CD4-positive, alpha-beta T cell treated with Interleukin-2 at 100 ng/mL for 4 hours (primary cell): ENCODE measurements at places on chromosomes 16 and 17.

DNA sequence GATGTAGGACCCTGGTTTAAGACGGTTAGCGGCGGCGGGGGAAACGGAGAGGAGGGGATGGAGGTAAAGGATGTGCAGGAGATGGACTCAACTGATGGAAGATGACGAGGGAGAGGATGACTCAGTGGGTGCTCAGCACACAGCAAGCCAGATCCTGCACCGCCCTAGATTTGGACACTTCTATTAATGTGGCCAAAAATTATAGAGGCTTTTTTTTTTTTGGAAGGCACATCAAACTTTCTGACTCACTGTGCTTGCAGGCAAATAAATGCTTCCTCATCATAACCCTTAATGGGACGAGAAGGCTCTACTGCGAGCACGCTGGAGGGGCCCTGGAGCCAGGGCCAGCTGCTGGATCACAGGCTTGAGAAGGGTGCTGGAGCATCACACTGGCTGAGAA, 36.0 kb downstream of the RTN4RL1 start:
- no peak for DNase-seq

- no peak for DNase-seq
These were observed 12.7 kb downstream of the BPTF start for GRCh38 chr17:67837965-67838364.

GRCh38 chr16:65185241-65185778, 63.4 kb upstream of the CDH11 start:
- no peak for DNase-seq

DNA sequence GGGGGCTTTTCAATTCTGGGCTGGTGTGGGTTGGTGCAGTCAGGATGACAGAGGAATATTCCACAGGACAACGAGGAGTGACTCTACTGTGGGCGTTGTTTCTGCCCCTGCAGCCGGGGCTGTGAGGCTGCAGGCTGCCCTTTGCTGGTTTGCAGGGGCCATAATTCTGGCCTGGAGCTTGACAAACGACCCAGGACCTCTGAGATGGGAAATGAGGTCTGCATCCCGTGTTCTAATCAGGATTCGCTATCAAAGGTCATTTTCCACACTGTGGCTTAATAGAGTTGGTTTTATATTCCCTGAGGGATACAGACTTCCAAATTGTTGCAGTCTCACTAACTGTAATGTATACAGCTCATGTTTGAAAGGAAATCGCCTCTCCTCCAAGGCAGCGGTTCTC, 180.9 kb downstream of the RPTOR start:
- no peak for DNase-seq

- DNase-seq = peak; percentile 45
These were observed 2.0 kb downstream of the ADAT1 start for GRCh38 chr16:75621170-75621477.

DNA sequence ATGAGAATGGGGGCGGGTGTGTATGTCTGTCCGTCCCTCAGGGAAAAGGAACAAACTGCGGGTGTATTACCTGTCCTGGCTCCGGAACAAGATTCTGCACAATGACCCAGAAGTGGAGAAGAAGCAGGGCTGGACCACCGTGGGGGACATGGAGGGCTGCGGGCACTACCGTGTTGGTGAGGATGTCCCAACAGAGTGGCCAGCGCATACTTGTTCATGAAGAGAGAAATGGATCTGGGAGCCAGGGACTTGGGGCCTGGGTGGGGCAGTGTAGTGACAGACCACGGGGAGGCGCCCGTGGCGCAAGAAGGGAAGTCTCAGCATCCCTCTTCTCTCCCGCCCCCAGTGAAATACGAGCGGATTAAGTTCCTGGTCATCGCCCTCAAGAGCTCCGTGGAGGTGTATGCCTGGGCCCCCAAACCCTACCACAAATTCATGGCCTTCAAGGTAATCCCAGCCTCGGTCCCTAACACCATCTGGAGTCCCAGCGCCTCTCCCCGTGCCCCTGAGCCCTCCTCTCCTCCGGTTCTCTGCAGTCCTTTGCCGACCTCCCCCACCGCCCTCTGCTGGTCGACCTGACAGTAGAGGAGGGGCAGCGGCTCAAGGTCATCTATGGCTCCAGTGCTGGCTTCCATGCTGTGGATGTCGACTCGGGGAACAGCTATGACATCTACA, 3.5 kb upstream of the C17orf107 start:
- no peak for DNase-seq

- DNase-seq = peak; percentile 84
These were observed 2.4 kb downstream of the TANC2 start for GRCh38 chr17:62968445-62968923.

GRCh38 chr16:28304214-28304613, 11.9 kb downstream of the SBK1 start:
- no peak for DNase-seq

DNA sequence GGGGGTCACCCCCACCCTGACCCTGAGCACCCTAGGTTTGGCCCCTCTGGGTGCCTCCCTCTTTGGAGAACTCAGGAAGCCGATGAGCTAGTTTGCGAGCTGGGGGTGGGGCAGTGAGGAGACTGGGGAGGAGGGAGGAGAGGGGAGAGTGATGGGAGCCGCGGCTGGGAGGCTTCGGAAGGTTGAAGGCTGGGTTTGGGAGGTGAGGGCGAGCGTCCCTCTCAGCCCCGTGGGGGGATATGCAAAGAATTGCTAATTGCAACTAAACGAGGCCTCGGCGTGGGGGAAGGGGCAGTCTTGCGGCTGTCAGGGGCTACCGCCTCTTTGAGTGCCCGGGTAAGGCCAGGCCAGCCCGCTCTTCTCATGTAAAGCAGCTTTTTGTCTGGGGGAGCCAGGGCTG, 17.6 kb upstream of the FZD2 start:
- DNase-seq = no peak

DNA sequence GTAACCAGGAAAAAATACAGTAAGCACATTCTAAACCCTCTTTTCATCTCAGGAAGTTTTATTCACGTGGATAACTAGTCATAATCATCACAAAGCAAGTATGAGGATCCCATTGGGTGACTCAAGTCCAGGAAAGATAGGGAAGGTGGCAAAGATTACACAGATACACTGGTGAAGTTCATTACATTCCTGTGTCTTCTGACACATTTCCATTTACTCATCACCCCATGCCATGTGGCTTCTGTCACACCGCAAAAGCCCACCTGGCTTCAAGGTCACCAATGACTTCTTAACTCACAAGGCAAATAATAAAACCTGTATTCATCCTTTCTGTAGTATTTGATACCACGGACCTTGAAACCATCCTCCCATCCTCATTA, 17.0 kb downstream of the HS3ST3A1 start:
- DNase-seq = no peak

- DNase-seq = no peak
These were observed 2.8 kb downstream of the NLK start for GRCh38 chr17:28045304-28045703.

GRCh38 chr17:65712383-65713267, 151.2 kb upstream of the AXIN2 start:
- no peak for DNase-seq

DNA sequence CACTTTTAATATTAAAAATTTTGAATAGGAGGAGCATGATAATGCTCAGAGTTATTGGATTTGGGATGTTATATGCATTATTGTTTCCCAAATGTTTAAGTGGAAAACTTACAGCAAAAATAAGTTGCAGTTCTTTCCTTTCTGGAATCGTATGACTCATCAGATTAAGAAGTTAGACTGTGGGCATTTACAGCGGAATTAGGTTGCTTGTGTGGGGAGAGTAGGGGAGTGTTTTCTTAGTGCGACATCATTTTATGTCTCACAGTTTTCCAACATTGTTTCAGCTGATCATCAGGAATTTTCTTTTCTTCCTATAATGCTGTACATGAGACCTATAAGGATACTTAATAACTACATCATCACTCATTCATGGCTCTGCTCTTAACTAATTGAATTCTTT, 1631.8 kb downstream of the CDH8 start:
- no peak for DNase-seq

GRCh38 chr16:22813223-22813947, 577 bp upstream of the HS3ST2 start:
- DNase-seq = no peak

GRCh38 chr16:88200896-88201185, 181.9 kb upstream of the ZNF469 start:
- no peak for DNase-seq

- no peak for DNase-seq
These were observed 5.8 kb upstream of the ABCA6 start for GRCh38 chr17:69147460-69147859.

GRCh38 chr17:3448059-3448665, 14.5 kb upstream of the OR1E2 start:
- no peak for DNase-seq

GRCh38 chr17:48494335-48494734, 36.5 kb downstream of the HOXB1 start:
- no peak for DNase-seq

GRCh38 chr17:67779098-67779672, 46.1 kb upstream of the BPTF start:
- DNase-seq = peak; percentile 12

GRCh38 chr17:81513372-81513752, 763 bp upstream of the ACTG1 start:
- peak; percentile 56 for DNase-seq

GRCh38 chr17:59756236-59756818, 48.9 kb downstream of the VMP1 start:
- DNase-seq = no peak

DNA sequence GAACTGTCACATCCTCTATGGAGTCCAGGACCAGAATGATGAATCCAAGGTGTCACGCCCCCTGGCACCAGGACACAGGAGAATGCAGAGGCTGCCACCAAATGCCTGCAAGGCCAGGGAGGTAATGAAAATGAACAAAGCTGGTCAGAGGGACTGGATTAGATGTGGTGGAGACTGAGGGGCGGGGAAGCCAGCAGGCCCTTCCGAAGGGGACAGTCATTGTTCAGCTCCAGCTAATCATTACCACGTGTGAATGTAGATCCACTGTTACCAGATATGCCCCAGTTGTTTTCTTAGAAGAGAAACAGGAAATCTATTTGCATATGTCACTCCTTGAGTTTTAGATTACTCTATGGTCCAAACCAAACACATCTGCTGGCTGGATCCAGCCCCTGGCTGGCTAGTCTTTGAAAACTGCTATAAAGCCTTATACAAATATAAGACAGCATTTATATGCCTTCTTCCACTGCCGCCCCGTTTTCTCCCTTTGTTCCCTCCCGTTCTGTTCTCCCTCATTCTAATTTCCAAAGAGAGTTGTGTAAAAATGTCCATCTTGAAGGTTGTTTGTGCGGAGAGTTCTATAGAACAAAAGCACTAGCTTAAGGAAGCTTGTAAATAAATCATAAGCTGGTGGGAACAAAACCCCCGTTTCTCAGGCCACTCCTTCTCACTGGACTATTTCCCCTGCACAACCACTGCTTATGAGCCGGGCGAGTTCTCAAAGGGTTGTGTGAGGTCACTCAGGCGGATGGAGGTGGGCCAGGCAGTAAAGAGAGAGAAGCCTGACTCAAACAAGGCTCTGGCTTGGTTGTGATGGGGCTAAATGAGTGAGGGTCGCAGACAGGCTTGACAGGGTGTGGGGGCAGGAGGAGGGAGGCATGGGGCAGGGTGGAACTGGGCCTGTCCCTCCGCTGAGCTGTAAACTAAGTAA, 14.2 kb downstream of the CRYM start:
- DNase-seq = no peak

DNA sequence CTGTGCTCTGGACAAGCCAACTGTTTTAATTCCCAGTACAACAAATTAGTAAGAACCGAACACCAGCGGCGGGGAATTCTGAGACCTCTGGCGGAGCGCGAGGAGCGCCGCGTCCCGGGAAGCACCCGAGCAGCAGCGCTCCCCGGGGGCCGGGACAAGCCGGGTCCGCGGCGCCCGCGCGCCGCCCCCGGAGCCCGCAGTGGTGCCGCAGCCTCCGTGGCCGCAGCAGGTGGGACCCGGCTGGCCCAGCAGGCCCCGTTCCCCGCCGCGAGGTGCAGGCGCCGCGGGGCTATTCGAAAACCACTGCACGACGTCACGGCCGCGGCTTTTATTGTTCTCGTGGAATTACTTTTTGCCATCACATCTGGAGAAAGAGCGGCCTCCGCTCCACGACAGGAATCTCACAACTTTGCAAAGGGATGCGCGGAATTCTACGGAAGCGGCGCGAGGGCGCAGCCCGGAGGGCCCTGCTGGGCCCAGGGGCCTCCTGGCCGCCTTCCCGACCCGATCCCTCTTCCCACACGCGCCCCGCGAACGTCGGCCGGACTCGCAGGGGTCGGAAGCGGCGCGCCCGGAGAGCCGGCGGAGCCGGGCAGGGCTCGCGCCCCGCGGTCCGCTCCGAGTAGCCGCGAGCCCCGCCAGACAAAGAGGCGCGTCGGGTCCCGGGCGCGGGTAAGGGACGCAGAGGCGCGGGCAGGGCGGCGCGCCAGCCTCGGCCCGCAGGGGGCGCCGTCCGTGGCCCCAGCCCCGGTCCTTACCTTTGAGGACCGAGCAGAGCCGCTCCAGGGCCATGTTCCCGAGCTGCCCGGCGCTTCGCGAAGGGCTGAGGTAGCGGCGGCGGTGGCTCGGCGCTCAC, 696 bp downstream of the NETO2 start:
- DNase-seq = peak; percentile 63

GRCh38 chr16:23484510-23485256, 25.6 kb downstream of the GGA2 start:
- DNase-seq = no peak

GRCh38 chr17:56679115-56679776, 85.7 kb downstream of the NOG start:
- DNase-seq = peak; percentile 9

GRCh38 chr16:8849411-8850011, 19.3 kb downstream of the CARHSP1 start:
- DNase-seq = no peak

DNA sequence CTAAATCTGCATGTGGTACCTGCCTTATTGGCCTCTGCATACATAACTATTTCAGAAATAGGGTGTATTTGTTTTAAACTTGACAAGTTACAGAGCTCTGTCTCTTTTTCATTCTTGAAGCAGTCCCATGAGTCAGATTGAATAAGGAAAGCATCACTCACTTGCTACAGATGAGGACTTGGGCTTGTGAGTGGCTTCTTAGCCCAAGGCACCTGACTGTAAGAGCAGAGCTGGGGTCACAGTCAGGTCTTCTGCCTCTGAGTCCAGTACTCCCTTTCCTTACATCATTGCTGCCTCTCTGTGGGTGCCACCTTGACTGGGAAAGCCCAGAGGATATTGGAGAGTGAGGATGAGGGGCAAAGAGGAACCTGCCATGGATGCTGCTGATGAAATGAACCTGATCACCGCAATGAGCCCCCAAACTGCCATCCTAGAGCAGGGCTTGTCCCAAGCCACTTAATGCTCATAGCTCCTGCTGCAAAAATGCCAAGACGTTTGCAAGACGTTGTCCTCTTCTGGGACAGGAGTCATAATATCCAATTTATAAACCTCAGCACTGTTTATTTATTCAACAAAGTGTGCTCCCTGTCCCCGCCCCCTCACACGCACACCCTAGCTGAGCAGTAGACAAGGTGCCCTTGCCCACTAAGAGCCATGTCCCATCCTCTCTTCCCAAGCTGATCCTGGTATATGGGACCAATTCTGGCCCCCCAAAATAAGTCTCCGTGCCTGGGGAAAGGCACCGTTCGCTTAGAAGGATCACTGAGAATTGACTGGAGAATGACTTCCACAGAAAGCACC, 74.1 kb downstream of the CCDC182 start:
- DNase-seq = no peak
